Activated naive CD4-positive, alpha-beta T cell treated with anti-CD3 and anti-CD28 coated beads, Interleukin-2, amount 50 U/mL, for 72 hours (primary cell): ENCODE measurements at places on chromosomes 7 and 10.

DNA sequence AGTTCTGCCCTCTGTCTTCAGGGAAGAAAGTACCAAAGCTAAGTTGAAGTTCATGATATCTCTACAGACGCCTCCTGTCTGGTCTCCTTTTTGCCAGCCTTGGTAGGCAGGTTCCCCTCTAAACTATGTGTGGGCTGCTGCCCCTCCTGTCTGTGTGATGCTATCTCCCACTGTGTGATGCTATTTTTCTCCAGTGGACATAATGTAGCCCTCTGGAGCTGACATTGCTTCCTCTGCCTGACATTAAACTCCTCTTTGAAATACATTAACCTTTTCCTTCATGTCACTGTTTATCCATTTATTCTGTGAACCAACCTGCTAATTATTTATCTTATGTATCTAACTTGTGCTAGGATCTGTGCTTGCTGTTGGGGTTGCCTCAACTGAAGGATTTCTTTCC, at the start of gene PRSS58:
Gene PRSS58, minus strand, starts transcription at position 101 of the 400 bp plus-strand sequence. CDS start 351 bp downstream, outside the sequence.
- DNase-seq = no peak

DNA sequence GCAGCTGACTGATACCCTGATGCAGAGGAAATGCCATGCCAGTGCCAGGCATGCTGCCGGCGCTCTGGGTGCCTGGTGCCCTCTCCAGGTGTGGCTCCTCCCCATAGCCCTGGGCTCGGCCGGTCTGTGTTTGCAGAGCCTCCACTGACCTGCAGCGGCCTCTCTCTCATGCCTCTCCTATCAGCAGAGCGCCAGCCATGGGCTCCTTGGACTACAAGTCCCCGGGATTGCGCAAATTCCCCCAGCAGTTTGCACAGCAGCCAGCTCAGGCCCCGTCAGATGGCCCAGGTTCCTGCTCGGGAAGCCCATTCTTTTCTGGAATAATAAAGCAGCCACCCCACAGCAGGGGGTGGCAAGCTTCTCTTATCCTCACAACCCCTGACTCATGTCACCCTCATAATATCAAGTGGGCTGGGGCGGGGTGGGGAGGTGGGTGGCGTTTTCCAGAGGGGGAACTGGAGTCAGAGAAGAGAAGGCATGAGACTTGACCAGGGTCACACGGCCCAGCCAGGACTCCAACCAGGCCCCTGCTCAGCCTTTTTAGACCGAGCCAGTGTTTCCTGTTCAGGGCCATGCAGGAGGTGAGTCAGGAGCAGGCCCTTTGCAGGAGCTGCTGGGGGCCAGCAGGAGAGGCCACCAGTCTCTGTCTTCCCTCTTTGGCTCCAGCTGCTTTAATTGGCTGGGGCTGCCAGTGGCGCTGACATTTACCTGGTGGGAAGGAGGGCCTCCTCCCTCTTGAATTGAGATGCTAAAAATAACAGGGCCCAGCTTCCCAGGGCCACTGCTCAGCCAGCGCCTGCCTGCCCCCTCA, 58.6 kb downstream of the ZMIZ1 start:
- DNase-seq = no peak

GRCh38 chr10:95500097-95500496, 61.1 kb downstream of the SORBS1 start:
- no peak for DNase-seq

- no peak for DNase-seq
Observed at GRCh38 chr7:142454862-142455261, 197.0 kb upstream of the PRSS58 start.

GRCh38 chr10:13621931-13622330, 35.2 kb downstream of the PRPF18 start:
- no peak for DNase-seq

DNA sequence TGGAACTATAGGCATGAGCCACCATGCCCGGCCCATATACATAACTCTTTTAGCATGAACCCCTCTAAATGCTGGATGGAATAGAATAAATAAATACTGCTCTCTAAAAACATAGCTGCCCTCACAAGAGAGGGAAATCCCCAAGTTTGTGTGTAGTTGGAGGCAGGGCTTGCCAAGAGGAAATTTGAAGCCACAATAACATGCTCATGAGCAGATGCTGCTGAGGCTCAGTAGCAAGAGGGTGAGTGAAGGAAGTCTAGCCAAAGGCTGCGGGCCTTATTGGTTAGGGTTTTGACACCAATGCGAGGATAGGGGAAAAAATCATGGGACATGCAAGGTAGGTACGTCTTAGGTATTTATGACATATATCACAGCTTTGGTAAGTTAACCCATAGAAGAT, 17.3 kb downstream of the TPK1 start:
- no peak for DNase-seq

- no peak for DNase-seq
Observed at GRCh38 chr7:22231806-22232205, 125.1 kb downstream of the RAPGEF5 start.

GRCh38 chr7:34320926-34321661, 336.9 kb upstream of the NPSR1 start:
- peak; percentile 22 for DNase-seq

DNA sequence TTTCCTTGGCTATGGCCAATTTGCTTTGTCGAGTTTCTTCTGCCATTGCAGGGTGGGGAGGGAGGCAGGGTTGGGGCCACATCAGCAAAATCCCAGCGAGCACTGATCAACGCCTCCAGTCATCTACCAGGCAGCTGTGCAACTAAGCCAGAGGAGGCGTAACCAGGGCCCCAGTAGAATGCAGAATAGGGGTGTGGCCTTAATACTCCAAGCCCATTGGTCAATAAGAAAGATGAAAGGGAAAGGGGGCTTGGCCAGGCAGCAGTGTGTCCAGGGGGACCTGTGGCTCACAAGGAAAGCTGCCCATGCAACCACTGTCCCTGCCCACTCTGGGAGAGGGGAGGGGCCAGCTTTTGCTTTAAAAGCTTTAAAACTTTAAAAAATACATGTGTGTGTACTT, 21.5 kb upstream of the GGCT start:
- DNase-seq = no peak

- no peak for DNase-seq
Observed at GRCh38 chr7:100540073-100540723, 1.2 kb downstream of the AGFG2 start.

- DNase-seq = no peak
Observed at GRCh38 chr7:158415316-158415715, 172.3 kb downstream of the PTPRN2 start.

DNA sequence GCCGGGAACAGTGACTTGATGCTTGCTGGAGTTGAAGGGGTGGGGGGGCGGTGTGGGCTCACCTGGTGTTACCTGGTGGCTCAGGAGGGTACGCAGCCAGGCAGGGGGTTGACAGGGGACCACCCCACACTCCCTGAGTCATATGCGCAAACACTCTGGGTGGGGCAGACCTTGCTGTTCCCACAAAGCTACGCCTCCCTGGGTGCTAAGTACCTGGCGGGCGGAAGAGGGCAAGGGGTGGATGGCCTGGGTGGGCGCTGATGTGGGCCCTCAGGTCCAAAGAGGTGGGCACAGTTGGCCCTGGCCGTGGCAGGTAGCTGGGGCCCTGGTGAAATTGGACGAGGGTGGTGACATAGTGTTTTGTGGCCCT, 13.9 kb downstream of the STX1A start:
- no peak for DNase-seq

- no peak for DNase-seq
Observed at GRCh38 chr10:59857921-59858320, 48.4 kb downstream of the CCDC6 start.

GRCh38 chr10:120997313-120997712, 146.2 kb downstream of the WDR11 start:
- DNase-seq = no peak

DNA sequence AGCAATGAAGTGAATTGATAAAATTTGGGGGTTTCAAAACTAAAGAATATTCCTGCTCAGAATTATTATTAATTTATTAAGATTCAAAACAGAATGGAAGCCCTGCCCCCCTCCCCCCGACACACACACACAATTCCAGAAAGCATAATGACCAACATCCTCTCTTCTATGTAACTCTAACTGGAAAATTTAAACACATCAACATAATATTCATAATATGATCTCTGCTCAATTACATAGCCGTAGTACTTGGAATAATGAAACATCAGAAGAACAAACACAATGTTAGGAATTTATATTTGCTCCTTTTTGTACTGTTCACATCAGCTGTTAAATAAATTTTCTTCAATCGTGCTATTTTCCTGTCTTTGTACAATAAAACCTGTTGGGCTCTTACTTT, 20.8 kb downstream of the PCLO start:
- no peak for DNase-seq

DNA sequence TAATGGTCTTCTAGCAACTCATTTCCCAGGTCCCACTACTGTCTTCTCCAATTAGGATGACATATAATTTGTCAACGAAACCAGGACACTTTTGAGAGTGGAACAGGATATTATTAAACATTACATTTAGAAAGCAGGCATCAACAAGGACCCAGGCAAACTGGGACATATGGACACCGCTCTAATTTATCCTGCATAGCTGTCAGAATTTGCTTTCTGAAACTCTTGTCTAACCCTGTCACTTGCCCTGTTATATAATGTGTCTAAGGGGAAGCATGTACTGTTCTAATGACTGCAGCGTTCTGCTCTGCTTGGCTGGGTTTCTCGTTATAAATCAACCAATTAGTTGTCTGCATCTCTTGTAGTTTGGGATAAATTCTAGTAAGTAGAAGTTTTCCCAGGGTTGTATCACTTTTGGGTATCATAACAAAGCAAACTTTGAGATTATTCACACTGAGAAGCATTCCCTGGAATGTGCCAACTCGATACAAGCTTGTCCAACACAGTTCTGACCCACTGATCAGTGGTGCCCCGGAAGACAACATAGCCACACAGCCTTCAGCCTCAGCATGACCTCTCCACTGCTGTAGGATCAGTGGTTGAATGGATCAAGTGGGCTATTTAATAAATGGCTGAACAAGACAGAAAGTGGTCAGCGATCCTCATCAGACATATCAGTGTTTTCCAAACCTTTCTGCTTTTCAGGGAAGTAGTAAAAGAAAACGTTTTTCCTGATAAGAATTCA, 228.1 kb downstream of the KIF20B start:
- no peak for DNase-seq

- DNase-seq = no peak
Observed at GRCh38 chr10:59633063-59633462, 76.6 kb downstream of the SLC16A9 start.

GRCh38 chr10:34175121-34175520, 640.0 kb downstream of the PARD3 start:
- no peak for DNase-seq

- DNase-seq = no peak
Observed at GRCh38 chr10:127012071-127012768, 107.0 kb downstream of the DOCK1 start.

GRCh38 chr10:89055159-89055558, 64.6 kb downstream of the FAS start:
- no peak for DNase-seq

DNA sequence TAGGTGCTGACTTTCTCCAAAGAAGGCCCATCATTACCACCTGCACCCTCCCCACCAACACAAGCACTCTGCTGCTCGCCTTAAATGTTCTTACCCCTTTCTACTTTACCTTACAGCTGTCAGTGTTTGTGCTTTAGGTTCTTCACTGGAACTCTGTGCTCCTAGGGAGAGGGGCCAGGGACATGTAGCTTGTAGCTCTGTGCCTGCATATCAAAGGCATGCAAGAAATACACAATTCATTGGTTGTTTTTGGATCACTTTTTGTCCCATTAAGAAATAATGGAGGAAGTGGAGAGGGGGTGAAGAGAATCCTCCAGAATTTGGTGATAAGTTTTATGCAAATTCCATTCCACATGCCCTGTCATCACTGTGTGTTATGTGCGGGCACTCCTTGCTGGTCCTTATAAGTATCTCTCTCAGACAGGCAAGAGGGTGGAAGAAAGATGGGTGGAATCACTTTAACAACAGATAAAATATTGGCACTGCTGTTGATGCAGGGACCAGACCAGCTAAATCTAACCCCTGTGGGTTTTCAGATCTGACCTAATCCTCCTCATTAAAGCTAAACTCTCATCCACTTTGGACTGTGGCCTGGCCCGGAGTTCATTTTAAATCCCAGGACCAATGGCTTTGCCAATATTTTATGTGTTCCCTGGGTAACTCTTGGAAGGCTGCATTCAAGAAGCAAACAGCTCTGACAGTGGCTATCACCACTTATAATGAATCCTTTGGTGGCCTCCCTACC, 375.8 kb upstream of the NFE2L3 start:
- DNase-seq = no peak

DNA sequence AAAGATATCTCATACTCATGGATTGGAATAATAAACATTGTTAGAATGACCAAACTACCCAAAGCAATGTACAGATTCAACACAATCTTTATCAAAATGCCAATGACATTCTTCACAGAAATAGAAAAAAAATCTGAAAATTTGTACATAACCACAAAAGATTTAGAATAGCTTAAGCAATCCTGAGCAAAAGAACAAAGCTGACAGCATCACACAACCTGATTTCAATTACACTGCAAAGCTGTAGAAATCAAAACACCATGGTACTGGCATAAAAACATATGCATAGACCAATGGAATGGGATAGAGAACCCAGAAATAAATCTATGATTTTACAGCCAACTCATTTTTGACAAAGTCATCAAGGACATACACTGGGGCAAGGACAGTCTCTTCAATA, 130.0 kb upstream of the TMEM72 start:
- DNase-seq = no peak

- DNase-seq = no peak
Observed at GRCh38 chr7:39016609-39017008, 38.9 kb downstream of the POU6F2 start.

GRCh38 chr10:7288060-7288690, 122.7 kb downstream of the SFMBT2 start:
- no peak for DNase-seq

DNA sequence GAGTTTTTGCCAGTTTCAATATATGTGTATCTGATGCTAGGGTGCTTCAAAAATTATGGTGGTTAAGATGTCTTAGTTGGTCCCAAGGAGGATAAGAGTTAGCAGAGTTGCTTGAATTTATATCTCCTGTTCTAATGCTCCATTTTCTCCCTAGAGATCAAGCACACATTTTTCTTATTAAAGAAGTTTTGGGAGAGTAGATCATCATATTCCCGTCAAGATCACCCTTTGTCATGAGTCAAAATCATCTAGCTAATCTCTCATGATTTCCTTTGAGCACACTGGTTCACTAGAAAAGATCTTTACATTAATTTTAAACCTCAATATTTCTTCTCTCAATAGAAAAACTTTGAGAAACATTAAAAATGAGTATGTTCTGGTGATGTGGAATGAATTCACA, 429.9 kb upstream of the SEMA3A start:
- no peak for DNase-seq

- no peak for DNase-seq
Observed at GRCh38 chr7:23242321-23242720, 4.3 kb upstream of the GPNMB start.

DNA sequence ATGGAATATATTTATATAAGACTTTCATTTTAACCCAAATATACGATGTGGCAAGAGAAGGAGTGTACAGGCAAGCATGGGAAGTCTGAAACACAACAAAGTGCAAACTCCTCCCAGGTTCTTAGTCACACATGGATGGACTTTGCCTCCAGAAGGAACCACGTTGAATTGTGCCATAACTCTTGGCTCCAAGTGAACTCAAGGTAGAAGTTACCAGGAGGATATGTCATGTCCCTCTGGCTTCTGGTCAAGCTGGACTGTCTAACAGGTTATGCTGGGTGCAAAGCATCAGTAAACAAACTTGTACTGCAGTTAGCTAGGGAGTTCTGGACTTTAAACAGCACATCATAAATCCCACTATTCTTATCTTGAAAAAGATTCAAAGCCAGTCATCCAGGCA, 328.3 kb upstream of the TEX47 start:
- no peak for DNase-seq
